ENCODE measurements at places on chromosomes 11 and 22.

- DNase-seq, result no peak
Observed at GRCh38 chr22:40401981-40402406, 31.6 kb downstream of the SGSM3 start.

DNA sequence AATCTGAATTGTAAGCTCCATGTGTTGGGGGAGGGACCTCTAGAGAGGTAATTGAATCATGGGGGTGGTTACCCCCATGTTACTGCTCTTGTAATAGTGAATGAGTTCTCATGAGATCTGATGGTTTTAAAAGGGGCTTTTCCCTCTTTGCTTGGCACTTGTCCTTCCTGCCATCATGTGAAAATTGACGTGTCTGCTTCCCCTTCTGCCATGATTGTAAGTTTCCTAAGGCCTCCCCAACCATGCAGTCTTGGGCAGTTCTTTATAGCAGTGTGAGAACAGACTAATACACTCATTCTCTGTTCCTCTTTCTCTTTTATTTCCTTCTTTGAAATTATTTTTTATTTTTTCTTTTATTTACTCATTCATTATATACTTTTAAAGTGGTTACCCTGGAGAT is 239.4 kb downstream of the CSNK2A3 start:
- DNase-seq, result no peak

DNA sequence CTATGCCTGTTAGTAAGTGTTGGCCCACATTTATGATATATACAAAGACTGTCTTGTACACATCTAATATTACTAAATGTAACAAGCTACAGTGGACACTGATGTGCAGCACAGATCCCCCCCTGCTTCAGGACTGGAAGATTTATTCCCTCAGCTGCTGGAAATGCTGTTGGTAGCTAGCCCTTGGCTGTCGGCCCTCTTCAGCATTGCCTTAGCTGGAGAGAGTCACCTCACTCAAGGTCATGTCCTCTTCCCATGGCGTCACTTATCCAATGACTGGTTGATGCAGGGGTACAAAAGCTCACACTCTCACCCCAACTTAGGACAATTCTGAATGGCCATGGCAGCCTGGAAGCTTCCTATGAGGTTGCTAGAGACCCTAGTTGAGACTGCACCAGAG is 312.7 kb downstream of the SOX6 start:
- no peak for DNase-seq

DNA sequence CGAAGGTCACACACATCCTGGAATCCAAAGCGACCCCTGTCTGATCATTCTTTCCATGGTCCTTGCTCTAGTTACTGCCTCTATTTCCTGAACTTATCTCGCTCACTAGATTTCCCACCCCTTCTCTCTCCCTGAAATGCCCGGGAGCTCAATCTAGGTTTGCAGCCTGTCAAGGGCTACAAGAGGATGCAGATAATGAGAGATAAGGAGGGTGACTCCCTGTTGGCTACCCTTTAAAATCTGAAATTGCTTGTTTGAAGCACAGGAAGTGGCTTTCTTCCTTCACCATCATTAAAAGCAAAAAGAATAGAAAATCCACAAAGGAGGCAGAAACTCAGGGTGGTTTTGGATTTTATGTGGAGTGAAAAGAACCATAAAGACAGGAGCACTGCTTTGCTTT is 13.0 kb upstream of the FLI1 start:
- no peak for DNase-seq

GRCh38 chr11:74090701-74091100 is 80.1 kb downstream of the C2CD3 start:
- DNase-seq, result no peak

- no peak for DNase-seq
Observed at GRCh38 chr11:71172680-71173079, 79.7 kb downstream of the SHANK2 start.

DNA sequence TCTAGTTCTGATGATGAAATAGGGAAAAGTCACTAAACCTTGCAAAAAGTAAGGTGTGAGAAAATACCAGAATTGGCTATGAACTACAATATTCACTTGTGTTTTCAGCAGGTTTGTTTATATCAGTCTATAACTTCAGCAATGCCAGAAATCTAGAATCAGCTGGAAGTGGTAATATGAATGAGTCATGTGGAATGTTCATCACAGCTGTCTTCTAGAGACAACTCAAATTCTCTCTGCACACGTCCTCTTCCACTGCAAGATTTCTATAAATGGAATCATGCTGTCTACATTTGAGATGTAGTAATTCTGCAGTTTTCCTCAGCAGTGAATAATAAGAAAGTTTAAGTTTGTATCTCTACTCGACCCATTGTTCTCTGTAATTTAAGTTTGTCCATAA is 89.9 kb downstream of the OR4A15 start:
- DNase-seq, result no peak

- no peak for DNase-seq
Observed at GRCh38 chr11:60241786-60242185, 1.2 kb downstream of the MS4A4E start.

- no peak for DNase-seq
Observed at GRCh38 chr11:126339073-126339862, 16.2 kb upstream of the ST3GAL4 start.

GRCh38 chr22:40904101-40904500 is 42.2 kb upstream of the DNAJB7 start:
- no peak for DNase-seq

- peak; percentile 71 for DNase-seq
Observed at GRCh38 chr22:28029201-28029948, 110.3 kb upstream of the PITPNB start.

GRCh38 chr22:24428751-24429410 is 1.5 kb downstream of the ADORA2A start:
- DNase-seq, result no peak

- no peak for DNase-seq
Observed at GRCh38 chr22:17116572-17117330, 4.4 kb downstream of the TMEM121B start.

DNA sequence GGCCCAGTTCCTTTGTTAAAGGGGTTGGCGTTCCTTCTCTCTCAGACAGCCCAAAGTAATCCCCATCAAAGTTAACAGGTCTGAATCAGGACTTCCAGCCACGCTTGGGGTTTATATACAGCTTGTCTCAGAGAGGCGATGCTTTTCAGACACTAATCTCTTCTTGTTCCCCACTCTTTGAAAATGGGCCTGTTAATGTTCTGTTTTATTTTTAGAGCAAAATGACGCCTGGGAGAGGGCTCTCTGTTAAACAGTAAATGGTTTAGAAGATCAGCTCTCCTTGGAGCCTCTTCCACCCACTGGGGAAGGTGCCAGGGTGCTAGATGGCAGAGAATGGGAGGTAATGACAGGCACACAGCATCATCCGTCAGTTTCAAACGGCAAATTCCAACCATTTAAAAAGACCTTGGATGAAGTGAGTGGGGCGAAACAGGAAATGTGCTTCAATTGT is 235.9 kb upstream of the NARS2 start:
- peak; percentile 13 for DNase-seq

DNA sequence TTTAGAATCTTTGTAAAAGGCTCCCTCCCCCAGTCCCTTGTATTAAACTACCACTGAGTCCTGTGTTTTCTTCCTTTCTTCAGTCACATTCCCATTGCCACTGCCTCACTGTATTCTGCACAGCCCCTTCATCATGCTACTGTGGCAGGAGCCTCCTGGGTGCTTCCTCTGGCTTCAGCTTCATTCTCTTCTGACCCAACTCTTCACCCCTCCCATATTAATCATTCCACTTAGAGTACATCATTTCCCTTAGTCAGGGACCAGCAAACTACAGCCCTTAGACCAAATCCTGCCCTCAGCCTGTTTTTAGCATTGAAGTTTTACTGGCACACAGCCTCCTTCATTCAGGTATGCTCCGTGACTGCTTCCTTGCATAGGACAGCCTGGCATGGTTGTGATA is 127.7 kb upstream of the MTNR1B start:
- no peak for DNase-seq

DNA sequence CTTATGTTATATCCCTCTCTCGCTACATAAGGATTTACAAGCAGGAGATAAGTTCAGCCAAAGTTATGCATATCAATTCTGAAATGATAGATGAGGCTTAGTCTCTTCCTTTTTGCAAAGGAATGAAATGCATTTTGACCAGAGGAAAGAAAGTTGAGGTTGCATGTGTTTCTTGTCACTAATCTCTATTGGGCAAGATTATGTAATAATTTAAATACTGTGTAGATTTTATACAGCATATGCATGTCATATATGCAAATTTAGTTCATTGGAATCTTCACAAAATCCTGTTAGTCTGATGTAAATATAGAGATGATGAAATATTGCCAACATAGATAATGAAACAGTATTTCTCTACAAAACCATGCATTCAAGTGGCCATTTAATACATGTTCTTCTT is 858.7 kb upstream of the RAG2 start:
- DNase-seq, result no peak

GRCh38 chr11:41382927-41383326 is 76.5 kb downstream of the LRRC4C start:
- DNase-seq, result no peak

- DNase-seq, result no peak
Observed at GRCh38 chr11:128757235-128757711, 63.4 kb downstream of the FLI1 start.

DNA sequence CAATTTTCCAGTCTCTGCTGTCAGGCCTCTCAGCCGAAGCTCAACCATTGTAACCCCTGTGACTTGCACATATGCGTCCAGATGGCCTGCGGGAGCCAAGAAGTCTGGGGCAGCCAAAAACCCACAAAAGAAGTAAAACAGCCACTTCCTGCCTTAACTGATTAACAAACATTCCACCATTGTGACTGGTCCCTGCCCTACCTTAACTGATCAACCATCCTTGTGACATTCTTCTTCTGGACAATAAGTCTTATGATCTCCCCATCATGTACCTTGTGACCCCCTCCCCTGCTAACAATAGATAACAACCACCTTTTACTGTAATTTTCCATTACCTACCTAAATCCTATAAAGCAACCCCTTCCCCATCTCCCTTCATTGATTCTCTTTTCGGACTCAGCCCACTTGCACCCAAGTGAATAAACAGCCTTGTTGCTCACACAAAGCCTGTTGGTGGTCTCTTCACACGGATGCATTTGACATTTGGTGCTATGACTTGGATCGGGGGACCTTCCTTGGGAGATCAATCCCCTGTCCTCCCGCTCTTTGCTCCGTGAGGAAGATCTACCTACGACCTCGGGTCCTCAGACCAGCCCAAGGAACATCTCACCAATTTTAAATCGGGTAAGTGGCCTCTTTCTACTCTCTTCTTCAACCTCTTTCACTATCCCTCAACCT is 1.3 kb upstream of the NDUFC2 start:
- DNase-seq, result no peak

DNA sequence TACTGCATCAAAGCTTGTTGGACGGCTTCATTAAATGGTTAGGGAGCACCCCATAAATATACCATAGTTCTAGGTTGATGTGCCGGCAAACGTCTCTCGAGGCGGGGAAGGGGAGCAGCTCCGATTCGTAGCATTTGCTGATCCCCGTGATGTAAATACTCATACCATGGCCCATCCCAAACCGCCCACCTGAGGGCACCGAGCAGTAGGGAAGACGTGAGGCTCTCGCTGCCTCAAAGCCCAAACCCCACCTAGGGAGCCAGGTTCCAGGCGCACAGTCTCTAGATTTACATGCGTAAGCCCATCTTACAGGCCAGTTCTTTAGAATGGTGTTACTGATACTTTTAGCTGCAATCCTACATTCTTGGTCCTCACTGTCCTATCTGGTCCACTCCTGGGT is 124.0 kb downstream of the FEZ1 start:
- DNase-seq, result no peak

- peak; percentile 59 for DNase-seq
Observed at GRCh38 chr22:39349506-39349966, 255 bp upstream of the SYNGR1 start.

GRCh38 chr11:76810151-76810853 is 27.1 kb downstream of the TSKU start:
- DNase-seq, result no peak

DNA sequence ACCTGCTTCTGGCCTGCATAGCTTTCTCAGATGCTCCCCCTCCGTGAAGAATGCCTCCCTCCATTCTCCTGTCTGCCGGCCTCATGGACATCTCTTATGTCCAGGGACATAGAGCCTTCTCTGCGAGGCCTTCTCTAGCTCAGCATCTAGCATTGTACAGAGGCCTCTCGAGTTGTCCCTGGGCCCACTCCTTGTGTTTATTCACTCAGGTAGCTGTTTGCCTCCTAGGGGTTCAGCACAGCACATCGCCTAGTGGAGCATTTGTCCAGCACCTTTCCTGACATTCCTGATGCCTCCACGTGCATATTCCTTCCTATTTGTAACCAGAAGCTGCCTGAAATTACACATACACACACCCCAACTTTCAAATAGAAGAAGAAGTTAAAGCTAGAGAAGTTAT is 101.3 kb downstream of the TBC1D22A start:
- no peak for DNase-seq

- DNase-seq, result no peak
Observed at GRCh38 chr11:35629914-35630313, 11.7 kb downstream of the FJX1 start.

- no peak for DNase-seq
Observed at GRCh38 chr11:62242021-62242420, at the start of gene SCGB1D2. Gene SCGB1D2, plus strand, starts transcription at chr11:62242239. Its CDS starts 69 bp downstream, at chr11:62242308.

- no peak for DNase-seq
Observed at GRCh38 chr11:11504071-11504470, 117.7 kb downstream of the GALNT18 start.

DNA sequence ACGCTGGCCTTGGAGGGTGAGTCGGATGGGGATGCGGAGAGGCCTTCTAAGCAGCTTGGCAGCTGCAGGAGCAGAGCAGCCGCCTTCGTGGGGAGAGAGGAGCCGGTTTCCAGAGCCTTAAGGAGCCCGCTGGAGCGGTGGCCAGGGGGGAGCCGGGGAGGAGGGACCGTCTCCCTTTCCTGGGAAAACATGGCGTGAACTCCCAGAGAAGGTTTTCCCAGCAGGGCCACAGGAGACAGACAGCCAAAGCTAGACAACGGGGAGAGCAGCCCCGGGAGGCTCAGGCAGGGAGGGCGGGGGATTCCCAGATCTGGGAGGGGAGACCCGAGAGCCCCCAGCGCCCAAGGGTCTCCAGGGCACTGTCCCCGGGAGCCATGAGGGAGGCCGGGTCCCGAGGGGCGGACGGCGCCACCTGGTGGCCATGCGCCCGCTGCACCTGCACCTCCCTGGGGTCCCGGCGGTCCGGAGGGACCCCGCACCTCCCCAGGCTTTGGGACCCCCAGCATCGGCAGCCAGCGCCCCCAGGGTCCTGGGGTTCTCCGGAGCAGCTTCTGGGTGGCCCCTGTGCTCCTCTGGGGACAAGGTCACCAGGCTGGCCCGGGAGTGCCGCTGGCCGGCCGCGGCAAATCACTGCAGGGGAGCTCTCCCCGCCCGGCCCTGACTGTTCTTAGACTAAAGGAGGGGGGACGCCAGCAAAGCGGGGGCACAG is 2.4 kb upstream of the SYT8 start:
- DNase-seq, result peak; percentile 10

Measured in NCI-H1436 (cell line).